ENCODE measurements at places on chromosomes 3 and 15. TPM values are rescaled to one million over a fixed set of nuclear protein-coding genes. Genes with fewer than 3 reads are reported as not detected.

APBA2 gene
- 18.2 TPM for total RNA-seq

ITIH1 gene
- not detected for total RNA-seq

- no peaks in the 10 kb centered on the region for H3K4me1 ChIP-seq
- H3K36me3 ChIP-seq: no peaks in the 10 kb centered on the region
- no peak for DNase-seq
- no peaks in the 10 kb centered on the region for H3K27me3 ChIP-seq
Measured at GRCh38 chr3:130692455-130692854, 54.2 kb downstream of the PIK3R4 start.

DNA sequence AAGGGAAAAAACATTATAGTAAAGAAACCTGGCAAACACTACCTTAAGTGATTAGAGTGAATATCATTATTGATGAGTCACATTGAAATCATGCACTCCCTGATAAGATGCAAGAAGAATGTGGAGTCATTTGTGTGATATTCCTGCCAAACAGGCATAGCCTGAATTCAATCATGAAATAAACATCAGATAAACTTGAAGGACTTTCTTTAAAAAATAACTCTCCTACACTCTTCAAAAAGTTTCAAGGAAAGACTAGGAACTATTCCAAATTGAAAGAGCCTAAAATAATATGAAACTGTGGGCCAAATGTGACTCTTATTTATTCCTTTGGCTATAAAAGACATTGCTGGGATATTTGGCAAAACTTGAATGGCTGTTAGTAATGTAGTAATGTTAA, 625.7 kb upstream of the LMCD1 start:
- H3K4me1 ChIP-seq: no peaks in the 10 kb centered on the region
- no peak overlapping the region for H3K27ac ChIP-seq
- no peaks in the 10 kb centered on the region for H3K36me3 ChIP-seq
- H3K4me3 ChIP-seq: no peak overlapping the region

DNA sequence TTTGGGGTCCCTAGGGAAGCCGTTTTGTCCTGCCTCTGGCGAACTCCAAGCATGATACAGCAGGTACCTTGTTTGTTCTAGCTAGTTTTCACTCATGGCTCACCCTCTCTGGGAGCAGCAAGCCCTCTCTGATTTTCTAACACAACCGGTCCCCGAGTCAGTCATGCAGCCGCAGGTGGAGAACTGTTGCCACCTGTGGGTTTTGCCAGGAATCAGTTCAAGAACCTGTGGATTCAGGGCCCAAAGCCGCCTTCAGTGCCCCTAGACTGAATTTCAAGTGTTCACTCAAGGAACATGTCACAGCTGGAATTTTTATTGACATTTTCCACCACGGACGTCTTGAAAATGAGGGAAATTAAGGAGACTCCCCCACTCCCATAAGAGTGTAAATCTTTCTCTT, 13.3 kb upstream of the LRRK1 start:
- no peaks in the 10 kb centered on the region for H3K27me3 ChIP-seq
- no peak overlapping the region for H3K4me3 ChIP-seq
- no peaks in the 10 kb centered on the region for H3K36me3 ChIP-seq
- H3K27ac ChIP-seq: no peak overlapping the region
- H3K4me1 ChIP-seq: peaks cover 5% of the 10 kb centered on the region

Measured in fibroblast of lung (primary cell).